Upper lobe of right lung (tissue), 1 donor: ENCODE measurements at places on chromosomes 5 and 9. TPM values are rescaled to one million over a fixed set of nuclear protein-coding genes. Genes with fewer than 3 reads are reported as not detected.

SPINK6 gene
- total RNA-seq: not detected

SLC6A3 gene
- total RNA-seq: 0.52 TPM

GFRA3 gene
- total RNA-seq: 0.90 TPM

ACO1 gene
- 32.9 TPM for total RNA-seq

TLX3 gene
- not detected for total RNA-seq

PARP8 gene
- 52.3 TPM for total RNA-seq

SREK1IP1 gene
- 22.1 TPM for total RNA-seq

SPINK4 gene
- total RNA-seq: not detected

SIT1 gene
- 2.2 TPM for total RNA-seq

ROPN1L gene
- 1.9 TPM for total RNA-seq

TENT4A gene
- 19.9 TPM for total RNA-seq

TMEM167A gene
- 92.8 TPM for total RNA-seq

TICAM2 gene
- total RNA-seq: 6.9 TPM

BTNL9 gene
- 99.8 TPM for total RNA-seq

PCDHGC5 gene
- 1.4 TPM for total RNA-seq

PCDHB12 gene
- total RNA-seq: 2.8 TPM

CRB2 gene
- total RNA-seq: 0.93 TPM

KCNN2 gene
- total RNA-seq: 2.1 TPM

WNK2 gene
- 0.35 TPM for total RNA-seq

PAX5 gene
- total RNA-seq: 0.23 TPM

PCDHB2 gene
- 3.8 TPM for total RNA-seq

LCN12 gene
- 2.6 TPM for total RNA-seq

PCDHGA5 gene
- total RNA-seq: 3.5 TPM

JAKMIP2 gene
- total RNA-seq: 7.5 TPM

NPR3 gene
- total RNA-seq: 87.2 TPM

SLC34A3 gene
- 0.23 TPM for total RNA-seq

IL3 gene
- total RNA-seq: not detected

SAXO1 gene
- 0.12 TPM for total RNA-seq

CA9 gene
- 0.55 TPM for total RNA-seq

C9orf153 gene
- 0.23 TPM for total RNA-seq

FRMPD1 gene
- total RNA-seq: not detected

ISCA1 gene
- 22.0 TPM for total RNA-seq

DPM2 gene
- 37.1 TPM for total RNA-seq

PCDHB9 gene
- 2.5 TPM for total RNA-seq

GABRA6 gene
- not detected for total RNA-seq

MUSK gene
- total RNA-seq: 3.7 TPM

PRRT1B gene
- 3.9 TPM for total RNA-seq
